ENCODE measurements at places on chromosomes 7 and 10.

DNA sequence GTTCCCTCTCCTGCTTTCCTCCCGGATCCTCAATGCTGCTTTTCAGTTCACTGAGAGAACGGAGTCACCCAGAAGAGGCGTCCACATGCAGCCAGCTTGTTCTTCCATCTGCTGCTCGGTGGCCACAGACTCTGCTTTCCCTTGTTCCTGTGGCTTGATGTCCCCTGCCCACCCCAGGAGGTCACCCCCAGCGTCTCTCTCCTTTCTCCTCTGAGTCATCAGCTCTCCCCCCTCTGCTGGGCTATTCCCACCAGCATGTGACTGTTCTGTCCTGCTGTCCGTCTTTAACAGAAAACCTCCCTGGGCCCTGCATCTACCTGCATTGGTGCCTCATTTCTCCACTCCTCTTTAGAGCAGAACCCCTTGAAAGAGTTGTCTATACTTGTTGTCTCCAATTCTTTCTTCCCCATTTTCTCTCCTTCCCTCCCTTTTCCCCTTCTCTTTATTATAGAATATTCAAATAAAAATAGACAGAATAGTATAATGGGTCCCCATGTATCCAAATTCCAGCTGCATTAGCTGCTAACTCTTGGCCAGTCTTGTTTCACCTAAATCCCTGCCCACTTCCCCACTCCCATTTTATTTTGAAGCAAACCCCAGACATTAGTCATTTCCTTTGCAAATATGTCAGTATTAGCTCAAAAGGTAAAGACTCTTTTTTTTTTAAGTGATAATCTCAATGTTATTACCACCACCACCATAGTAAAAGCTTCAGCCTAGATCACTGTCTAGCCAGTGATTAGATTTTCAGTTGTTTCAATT lies 4.1 kb downstream of the ZNF282 start:
- no peak for DNase-seq

GRCh38 chr7:143434660-143435059 lies 8.6 kb upstream of the TAS2R60 start:
- DNase-seq: no peak

- DNase-seq: no peak
Measured at GRCh38 chr7:64908358-64908757, 5.3 kb downstream of the ZNF273 start.

GRCh38 chr7:138551102-138551501 lies 91.0 kb downstream of the TRIM24 start:
- DNase-seq: no peak

DNA sequence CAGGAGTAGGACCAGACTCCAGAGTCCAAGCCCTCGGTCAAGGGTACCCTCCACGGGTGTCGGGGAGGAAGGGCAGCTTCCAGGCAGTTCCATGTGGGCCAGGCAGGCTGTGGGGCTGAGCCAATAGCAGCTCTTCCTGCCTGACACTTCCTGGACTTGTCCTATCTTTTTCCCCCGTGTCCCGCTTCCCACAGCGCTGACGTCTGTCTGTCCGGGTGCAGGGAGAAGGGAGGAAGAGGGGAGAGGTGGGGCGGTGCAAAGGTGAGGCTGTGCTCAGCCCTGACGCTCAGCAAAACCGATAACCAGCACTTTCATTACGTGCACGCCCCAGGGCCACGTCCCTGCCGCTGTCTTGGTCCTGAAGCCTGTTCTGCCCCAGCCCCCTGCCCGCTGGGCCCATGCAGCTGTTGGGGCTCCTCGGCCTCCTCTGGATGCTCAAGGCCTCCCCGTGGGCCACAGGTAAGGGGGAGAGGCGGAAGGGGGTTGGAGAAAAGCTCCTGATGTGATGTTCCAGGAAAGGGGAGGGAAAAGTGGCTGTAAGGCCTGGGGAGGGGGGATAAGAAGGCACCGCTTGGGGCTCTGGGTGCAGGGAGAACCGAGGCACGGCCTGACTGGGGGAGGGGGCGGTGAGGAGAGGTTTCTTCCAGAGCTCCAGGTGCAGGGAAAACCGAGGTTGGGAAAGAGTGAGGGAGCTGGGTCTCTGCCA lies at the start of gene MUC3A:
Gene MUC3A (plus strand): TSS at position 308 of the 706 bp plus-strand sequence. CDS start 91 bp downstream, at position 399.
- peak; percentile 27 for DNase-seq

GRCh38 chr10:69409968-69410367 lies 6.8 kb downstream of the TACR2 start:
- DNase-seq: no peak

DNA sequence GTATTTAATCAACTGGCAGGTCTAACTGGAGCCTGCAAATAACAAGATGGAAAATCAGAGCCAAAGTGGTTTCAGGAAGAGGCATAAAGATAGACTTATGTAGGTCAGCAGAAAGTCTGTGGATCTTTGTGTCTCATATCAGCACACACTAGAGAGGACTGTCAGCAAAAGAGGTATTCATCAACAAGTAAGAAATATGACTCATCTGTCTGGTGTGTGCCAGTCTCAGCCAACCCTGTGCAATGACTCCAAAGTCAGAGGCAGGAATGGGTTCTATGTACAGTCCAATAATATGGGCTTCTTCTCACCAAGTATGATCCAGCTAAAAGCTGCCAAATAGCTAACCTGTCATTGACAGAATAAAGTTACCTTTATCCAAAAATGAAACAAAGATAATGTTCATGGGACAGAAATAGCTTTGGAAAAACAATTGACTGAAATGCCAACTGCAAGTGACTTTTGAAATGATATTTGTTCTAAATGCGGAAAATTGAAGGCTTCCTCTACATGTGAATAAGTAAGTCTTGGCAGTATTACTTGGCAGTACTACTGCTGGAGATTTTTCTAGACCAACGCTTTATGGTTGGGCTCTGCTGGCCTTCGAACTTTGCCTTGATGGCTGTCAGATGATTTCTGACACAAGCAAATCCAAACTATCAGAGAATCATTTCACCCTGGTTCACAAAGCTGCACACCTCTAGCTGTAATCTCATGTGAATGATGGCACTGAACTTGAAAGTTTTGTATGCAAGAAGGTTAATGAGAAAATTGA lies 272.3 kb upstream of the SEMA3C start:
- no peak for DNase-seq

DNA sequence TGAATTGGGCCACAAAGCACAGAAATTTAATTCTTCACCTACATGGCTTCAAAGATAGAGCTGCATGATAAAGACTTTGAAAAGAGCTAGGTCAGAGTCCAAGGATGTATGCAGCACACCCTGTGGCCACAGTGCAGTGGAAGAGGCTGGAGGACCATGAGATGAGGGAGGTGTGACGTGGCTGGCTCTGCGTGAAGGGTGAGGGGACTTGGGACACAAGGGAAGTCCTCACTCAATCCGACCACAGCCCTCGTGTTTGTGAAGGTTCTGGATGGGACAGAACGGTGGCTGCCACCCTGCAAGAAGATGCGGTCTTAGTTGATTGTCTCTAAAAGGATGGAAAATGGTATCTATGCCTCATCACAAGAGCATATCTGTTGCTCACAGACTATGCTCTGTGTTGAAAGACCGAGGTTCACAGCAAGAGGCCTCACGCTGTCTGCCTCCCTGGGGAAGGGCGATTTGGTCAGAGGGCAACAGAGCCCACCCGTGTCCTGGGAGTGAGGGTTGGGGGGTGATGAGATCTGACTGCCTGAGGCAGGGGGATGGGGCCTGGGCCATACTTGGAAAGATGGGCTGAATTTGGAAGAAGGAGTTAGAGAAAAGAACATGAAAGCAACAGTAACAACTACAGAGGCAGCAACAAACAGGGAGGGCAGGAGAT lies 174.4 kb upstream of the SHH start:
- no peak for DNase-seq

DNA sequence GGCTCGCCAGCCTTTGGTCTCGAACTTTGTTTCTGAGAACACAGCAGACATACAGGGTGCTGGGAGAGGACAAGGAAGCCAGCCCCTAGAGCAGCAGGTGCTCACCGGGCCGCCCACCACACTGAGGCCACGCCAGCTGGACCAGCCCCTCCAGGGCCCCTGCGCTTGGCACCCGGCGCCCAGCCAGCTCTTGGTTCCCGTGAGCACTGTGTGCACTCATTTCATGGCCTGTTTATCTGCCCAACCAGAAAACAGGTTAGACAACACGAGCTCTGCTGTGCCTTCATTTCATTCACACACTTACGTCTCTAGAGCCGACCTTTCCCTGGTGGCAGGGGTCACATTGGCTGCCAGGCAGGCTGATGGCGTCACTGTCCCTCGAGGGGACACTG lies 104.0 kb downstream of the CYTH3 start:
- DNase-seq: no peak

DNA sequence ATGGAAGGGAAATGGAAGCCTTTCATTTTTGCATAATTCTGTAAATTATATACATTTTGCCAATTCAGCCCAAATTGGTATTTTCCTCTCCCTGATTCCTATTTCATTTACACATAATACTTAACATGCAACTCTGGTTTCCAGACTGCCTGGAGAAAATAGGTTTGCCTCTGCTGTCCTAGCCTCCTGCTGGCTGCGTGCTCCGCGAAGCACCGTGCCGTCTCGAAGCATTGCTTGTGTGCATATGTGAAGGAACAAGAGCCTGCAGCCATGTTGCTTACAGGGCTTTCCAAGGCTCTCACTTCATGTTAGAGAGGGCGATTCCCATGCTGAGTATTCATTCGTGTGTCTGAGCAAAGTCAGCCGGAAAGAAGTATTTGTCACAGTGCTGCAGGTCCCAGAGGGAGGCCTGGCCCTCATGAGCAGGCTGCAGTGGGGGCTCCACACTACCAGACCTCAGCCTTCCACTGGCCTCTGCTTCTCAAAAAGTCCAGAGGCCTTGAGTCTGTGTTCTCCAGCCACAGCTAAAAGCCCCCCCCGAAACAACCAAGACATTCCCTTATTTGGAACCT lies 66.5 kb downstream of the CLRN3 start:
- DNase-seq: no peak

DNA sequence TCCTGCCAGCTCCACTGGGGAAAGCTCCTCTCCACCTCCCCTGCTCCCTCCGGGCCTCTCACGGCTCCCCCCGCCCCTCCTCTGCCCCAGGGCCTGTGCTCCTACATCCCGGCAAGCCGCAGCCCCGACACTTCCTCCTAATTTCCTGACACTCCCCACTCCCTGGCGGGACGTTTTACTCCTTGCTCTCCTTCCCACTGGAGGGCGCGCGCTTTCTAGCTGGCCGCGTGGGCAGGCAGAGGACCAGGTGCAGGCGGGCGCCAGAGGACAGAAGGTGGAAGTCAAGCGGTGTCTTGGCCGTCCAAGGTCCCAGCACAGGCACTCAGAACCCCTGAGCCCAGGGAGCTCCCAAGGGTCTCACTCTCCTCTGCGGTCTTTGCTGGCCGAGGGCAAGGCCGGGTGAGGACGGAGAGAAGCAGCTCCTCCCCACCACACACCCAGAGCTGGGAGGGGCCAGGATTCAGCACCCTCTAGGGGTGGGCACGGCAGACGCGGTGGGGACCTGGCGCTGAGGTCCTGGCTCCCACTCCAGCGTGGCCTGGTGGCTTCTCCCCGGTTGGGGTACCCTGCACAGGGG lies 19.1 kb downstream of the ADAM8 start:
- peak; percentile 57 for DNase-seq

DNA sequence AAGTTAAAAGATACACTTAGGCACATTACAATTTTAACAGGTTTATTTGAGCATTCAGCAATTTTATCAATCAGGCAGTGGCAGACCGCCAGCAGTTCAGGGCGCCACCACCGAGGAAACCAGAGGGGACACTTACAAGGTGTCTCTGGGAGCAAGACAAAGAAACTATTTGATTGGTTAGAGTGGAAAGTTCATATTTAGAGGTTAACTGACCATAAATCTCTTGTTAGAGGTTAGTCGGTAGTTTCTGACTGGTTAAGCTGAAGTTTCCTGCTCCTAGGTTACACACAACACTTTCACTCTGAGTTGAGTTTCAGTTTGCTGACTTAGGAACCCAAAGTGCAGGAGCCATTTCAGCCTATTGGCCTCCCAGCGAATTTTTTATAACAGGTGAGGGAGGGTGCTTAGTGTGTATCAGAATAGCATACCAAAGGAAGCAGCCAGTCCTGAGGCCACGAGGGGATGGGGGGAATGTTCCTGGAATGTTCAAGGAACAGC lies 10.8 kb upstream of the PVRIG start:
- no peak for DNase-seq

DNA sequence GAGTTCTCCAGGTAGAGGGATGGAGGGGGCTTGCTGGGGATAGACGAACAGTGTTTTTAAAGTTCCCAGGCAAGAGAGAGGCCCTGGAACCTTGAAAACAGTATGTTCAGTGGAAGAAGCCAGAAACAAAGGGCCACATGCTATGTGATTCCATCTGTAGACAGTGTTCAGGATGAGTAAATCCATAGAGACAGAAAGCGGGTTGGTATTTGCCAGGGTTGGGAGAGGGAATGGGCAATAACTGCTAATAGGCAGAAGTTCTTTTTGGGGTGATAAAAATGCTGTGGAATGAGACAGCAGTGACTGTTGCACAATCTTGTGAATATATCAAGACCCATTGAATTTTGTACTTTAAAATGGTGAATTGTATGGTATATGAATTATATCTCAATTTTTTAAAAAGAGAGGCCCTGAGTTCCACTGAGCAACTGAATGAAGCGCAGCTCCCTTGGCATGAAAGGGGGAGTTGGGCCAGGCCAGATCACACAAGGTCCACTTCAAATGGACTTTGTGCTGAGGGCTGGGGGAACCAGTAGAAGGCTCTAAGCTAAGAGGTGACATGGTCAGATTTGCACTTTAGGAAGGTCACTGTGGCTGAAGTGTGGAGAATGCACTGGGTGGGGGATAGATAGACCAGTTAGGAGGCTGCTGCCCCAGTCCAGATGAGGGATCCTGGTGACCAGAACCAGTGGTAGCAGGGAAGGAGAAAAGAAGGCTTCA lies 34.0 kb downstream of the LEP start:
- no peak for DNase-seq

GRCh38 chr7:99928994-99929729 lies at the start of gene GJC3:
Gene GJC3, minus strand, starts transcription at chr7:99929620. Its CDS starts 0 bp downstream, at chr7:99929620.
- DNase-seq: peak; percentile 61

- no peak for DNase-seq
Measured at GRCh38 chr10:128172756-128173155, 46.5 kb upstream of the MKI67 start.

DNA sequence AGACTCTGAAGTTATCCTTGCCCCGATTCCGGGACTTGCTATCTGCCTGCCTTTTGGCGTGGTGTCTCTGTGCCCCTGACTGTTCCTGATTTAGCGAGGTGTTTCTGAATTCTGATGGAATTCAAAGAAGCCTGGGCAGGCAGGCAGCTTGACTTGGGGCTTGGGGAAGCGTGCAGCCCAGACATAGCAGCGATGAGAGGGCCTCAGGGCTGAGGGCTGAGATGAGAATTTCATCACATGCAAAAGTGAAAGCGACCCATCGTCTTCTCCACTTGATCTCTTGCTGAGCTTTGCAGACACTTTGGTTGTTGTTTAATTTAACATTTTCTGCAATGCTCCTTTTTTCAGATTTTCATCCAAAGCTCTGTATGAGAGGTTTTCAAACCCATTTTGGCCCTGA lies 57.8 kb downstream of the TCF7L2 start:
- no peak for DNase-seq

DNA sequence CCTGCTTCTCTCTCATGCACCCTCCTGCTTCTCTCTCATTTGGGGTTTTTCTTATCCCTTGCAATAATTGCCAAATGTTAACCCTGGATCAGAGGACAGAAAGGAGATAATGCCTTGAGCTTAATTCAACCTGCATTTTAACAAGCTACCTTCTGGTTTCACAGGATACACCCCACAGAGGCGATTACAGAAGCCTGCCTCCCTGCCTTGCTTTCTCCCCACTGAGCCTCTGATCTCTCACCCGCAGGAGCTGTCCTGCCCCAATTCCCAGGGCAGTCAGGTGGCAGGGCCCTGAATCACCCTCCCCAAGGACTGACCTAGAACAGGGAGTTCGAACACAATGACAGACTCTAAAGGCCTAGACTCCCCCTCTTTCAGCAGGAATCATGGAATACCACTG lies 959.5 kb downstream of the GRID1 start:
- DNase-seq: no peak

All from endothelial cell (in vitro differentiated cells).